ENCODE measurements at places on chromosomes 1 and 21.

GRCh38 chr1:89876463-89876862 lies 55.6 kb downstream of the LRRC8D start:
- DNase-seq = no peak

DNA sequence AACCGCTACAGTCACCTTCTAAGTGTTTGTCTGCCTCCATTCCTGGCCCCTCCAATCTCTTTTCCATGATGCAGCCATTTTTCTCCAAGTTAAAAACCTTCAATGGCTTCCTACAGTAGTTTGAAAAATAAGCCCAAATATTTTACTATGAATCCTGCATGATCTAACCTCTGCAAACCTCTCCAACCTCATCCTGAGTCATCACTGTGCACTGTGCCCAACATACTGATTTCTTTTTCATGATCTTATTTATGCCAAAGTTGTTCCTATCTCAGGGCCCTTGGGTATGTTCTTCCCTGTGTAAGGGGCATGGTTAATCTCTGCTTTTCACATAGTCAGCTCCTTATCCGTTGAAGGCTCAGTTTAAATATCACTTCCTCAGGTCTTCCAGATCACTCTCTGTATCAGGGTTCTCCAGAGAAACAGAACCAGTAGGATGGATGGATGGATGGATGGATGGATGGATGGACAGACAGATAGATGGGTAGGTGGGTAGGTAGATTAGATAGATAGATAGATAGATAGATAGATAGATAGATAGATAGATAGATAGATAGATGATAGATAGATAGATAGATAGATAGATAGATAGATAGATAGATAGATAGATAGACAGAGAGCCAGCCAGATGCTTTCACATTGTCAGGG lies 18.1 kb upstream of the PTPN14 start:
- peak; percentile 73 for DNase-seq

GRCh38 chr1:3522564-3523265 lies 68.2 kb downstream of the ARHGEF16 start:
- DNase-seq = no peak

DNA sequence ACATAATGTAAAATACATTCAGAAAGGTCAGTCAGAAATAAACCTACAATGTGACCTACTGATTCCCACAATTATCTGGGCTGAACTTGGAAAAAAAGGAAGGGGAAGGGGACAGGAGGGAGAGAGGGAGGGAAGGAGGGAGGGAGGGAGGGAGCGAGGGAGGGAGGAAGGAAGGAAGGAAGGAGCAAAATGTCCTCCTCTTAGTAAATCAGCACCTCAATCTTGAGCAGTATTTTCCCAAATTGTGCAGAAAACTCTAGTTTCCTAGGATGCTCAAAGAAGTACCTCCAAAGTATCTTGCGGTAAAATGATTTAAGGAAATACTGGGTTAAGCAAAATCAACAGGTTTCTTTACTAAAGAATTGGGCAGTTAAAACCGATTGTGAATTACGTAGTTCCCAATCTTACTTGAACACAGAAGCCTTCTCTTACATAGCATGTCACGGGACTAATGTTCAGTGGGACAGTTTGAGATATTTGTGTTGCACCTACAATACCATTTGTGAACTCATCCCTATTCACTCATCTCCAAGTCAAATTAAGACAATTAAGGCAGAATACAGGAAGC lies 51.0 kb upstream of the ASPM start:
- DNase-seq = no peak

All from EL (cell line).